ENCODE measurements at places on chromosomes 12 and 14.

DNA sequence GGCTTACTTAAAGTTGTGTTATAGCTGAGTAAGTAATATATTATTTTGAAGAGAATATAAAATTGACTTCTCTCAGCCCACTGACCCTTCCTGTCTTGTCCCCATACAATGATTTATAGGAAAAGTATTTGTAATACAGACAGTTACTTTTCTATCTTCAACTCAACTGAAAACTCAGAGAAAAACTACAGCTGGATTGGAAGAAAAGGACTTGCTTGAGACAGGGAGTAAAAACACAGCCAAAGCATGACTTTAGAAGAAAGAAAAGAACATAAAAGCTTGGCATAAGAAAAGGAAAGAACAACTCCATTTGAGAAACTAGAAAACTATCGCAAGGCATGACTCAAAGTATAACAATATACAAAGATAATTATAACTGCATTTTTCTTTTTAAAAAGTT, 57.5 kb downstream of the MSRB3 start:
- no peak for DNase-seq

- no peak for DNase-seq
Measured at GRCh38 chr14:22052795-22053194, 379.2 kb upstream of the OR4E1 start.

GRCh38 chr12:59719701-59720100, 123.9 kb downstream of the SLC16A7 start:
- no peak for DNase-seq

DNA sequence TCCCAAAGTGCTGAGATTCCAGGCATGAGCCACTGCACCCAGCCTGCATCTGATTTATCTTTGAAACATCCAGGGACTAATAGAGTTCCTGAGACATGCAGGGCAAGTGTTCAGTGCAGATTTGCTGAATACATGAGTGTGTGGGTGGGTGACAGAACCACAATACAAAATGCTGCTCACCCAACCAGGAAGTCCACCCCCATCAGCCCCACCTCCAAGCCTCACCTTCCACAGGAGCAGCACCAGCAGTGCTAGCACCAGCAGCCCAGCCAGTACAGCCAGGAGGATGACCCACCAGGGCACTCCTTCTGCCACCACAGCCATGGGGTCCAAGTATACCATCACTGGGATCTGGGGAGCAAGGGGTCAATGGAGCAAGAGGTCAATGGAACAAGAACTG, 20.0 kb downstream of the ITGA7 start:
- DNase-seq = no peak

DNA sequence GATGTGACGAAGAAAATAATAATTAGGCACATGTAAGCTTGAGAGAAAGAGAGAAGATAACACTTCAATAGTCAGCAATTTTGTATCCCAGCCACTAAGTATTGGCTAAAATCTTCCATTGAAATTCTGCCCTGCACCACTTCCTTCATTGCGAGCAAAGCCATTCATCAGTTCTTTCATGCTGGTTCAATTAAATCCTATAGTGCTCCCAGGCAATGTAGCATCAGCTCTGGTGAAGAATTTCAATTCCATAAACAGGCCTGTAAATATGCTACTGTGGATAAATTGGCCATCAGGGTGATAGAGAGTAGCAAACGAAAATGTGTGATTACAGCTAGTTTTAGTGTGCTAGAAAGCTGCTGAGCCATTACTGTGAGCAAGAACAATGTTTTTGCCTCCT, 24.7 kb downstream of the RPL10L start:
- DNase-seq = no peak

- no peak for DNase-seq
Measured at GRCh38 chr12:6263931-6264330, 46.6 kb upstream of the PLEKHG6 start.

- DNase-seq = no peak
Measured at GRCh38 chr12:16939871-16940306, 333.9 kb upstream of the LMO3 start.

Measured in AG04450 (cell line).